Stimulated activated naive CD8-positive, alpha-beta T cell treated with anti-CD3 and anti-CD28 coated beads, Interleukin-15, amount 100 ng/mL, for 72 hours (primary cell): ENCODE measurements at places on chromosomes 7 and 10.
A peak's percentile ranks its signal among the peaks of the same experiment; 100 is the strongest.

DNA sequence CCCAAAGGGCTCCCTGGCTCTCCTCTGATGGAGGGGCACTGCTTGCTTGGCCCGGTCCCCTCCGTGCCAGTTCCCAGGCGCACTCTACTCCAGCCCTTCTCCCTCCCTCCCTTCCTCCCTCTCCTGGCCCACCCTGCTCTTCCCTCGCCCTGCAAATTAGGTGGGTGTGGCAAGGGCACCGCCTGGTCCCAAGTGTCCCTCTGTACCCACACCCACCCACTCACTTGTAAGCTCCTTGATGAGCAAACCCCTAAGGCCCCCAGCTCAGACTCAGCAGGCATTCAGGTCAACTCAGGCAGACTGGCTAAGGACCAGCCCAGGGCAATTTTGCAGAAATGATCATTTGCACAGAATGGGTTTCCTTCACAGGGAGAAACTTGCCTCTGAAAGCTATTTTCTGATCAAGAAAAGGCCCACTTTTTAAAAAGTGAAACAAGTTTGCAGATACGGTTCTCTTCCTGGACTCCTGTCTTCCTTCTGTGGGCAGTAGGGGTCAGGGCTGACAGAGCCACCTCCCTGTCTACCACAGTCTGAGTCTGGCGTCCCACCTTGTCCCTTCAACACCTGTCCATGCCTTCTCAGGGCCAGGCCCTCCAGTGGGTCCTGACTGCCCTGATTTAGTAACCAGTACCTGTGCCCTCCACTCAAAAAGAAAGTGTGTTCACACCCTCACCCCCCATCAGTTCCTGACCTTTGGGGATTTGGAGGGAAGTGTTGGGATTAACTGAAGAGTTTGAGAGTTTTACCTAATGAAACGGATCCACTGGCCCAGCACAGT is 28.3 kb downstream of the C10orf71 start:
- DNase-seq, result no peak

DNA sequence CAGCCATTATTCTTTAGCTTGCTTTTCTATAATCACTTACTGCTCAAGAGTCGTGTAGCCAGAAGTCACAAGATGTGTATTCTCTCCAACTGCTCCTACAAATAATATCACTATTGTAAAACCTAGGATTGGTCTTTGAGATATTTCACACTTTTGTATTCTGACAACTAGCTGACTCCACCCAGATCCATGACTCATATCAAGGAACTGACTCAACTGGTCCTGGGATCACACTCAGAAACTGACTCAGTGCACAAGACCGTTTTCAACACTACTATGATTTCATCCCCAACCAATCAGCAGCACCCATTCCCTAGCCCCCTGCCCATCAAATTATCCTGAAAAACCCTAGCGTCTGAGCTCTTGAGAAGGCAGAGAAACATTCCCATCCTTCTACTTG is 56.5 kb upstream of the ORC5 start:
- no peak for DNase-seq

DNA sequence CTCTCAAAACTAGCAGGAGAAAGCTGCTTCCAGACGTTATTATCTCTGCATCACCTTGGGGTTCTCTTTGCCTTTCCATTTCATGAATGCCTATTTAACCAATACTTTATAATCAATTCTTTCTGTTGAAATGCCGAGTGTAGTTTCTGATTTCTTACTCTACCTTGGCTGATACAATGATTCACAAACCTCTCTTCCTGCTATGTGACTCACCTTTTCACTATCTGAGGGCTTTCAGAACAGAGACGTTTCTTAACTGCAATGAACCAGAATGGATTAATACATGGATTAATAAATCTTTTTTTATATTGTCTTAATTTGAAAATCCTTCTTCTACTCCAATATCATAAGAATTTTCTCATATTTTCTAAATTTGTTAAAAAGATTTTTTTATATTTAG is 46.4 kb upstream of the ZNF746 start:
- DNase-seq, result no peak

GRCh38 chr7:17408245-17408903 is 109.9 kb downstream of the AHR start:
- no peak for DNase-seq

- DNase-seq, result no peak
These were observed 51.1 kb downstream of the GPAM start for GRCh38 chr10:112132435-112132834.

DNA sequence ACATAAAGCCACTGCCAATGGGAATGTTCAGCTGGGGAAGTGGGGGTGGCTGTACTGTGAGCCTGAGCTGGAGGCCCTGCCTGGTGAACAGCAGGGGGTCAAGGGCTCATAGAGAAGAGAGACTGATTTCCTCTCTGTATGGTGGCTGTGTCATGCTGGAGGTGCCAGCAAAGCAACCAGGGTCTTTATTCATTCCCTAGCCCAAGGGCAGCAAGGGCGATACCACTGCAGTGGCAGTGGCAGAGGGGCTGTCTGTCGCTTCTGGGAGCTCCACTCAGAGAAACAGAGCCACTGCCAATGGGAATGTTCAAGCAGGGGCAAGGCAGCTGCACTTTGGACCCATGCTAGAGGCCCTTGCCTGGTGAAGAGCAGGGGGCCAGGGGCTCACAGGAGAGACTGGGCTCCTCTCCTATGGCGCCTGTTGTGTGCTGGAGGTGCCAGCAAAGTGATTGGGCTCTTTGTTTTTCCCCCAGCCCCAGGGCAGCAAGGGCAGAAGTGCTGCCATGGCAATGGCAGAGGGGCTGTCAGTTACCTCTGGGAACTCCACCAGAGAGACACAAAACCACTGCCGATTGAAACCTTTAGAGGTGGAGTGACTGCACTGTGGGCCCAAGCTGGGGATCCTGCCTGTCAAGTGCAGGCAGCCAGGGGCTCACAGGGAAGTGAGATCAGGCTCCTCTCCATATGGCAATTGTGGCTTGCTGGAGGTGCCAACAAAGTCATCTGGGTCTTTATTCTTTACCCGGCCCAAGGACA is 545.1 kb downstream of the SH2D4B start:
- DNase-seq, result no peak

DNA sequence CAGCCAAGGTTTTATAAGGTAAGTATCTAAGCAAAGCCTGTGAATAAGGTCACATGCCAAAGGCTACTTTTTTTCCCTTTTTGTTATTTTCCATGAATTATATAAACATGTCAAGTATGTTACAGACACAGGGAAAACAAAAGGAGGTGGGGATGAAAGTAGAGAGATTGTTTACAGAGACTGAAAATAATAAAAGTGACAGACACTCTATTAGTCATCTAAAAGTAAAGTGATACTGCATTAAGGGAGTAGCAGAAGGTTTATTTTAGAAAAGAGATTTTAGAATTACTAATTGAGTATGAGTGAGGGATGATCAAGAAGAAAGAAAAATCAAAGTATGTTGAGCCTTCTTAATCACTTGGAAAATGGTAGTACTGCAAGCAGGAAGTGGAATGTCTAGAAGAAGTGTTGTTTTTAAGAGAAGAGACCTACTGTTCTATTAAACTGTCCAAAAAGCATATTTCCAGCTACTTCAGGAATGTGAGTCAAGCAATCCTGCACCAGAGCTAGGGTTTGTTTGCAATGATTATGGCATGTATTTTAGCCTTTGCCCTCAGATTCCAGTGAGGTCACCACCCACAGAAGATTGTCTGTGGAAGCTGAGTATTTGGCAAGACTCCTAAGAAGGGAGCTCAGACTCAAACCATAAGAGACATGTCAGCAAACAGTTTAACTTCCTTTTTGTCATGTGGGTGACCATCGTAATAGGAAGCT is 177.9 kb upstream of the PLXDC2 start:
- DNase-seq, result no peak

GRCh38 chr7:68438016-68438415 is 1160.3 kb upstream of the AUTS2 start:
- no peak for DNase-seq

GRCh38 chr10:31381766-31382316 is 62.8 kb downstream of the ZEB1 start:
- no peak for DNase-seq

- DNase-seq, result no peak
These were observed 48.1 kb downstream of the GNAI1 start for GRCh38 chr7:80182630-80183276.

DNA sequence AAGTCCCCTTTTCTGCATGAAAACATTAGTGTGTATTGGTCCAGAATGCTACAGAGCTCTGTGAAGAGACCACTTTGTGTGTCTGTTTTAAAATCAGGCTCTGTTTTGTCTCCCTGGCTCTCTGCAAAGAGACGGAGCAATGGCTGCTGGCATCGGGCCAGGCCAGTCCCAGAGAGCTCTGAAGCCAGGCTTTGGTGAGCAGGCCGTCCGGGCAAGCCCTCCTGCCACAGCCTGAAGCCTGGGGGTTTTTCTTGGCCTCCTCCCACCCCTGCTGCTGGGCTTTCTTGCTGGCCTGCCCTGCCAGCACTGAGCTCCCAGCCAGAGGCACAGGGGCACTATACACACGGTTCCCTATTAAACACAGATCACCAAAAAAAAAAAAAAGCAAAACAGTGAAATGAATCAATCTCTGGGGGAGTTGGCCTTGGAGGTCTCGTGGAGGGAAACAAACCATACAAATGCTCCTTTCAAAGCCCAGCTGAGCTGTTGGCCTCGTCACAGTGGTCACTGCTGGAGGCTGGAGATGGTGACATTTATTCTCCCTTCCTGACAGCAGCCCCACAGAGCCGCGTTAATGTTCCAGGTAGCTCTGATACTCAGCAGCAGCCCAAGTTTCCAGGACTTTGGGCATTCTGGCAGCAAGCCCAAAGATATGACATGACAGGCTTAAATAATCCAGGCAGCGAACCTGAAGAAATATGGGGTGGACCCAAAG is 237.2 kb downstream of the TCF7L2 start:
- no peak for DNase-seq

DNA sequence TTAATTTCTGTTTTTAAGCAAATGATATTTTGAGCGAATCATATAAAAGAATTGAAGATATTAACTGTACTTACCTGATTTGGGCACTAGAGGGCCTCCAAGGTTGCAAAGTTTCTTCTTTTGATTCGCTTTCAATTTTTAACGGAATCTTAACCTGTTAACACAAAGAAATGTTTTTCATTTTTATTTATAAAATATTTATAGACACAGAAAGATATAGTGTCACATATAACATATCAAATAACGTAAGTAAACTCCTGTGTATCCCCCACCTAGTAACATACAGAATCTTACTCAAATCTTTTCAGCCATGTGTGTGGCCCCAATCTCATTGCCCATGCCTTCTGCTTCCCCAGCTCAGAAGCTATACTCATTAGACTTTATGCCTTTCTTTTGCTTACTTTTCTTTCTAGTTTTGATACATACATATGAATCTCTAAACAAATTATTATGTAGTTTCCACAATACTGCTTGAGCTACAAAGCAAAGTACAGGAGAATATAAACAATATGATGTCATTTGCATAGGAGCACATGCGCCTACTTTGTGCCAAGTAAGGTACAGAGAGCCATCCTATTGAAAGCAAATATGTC is 49.5 kb upstream of the ZPBP start:
- no peak for DNase-seq

DNA sequence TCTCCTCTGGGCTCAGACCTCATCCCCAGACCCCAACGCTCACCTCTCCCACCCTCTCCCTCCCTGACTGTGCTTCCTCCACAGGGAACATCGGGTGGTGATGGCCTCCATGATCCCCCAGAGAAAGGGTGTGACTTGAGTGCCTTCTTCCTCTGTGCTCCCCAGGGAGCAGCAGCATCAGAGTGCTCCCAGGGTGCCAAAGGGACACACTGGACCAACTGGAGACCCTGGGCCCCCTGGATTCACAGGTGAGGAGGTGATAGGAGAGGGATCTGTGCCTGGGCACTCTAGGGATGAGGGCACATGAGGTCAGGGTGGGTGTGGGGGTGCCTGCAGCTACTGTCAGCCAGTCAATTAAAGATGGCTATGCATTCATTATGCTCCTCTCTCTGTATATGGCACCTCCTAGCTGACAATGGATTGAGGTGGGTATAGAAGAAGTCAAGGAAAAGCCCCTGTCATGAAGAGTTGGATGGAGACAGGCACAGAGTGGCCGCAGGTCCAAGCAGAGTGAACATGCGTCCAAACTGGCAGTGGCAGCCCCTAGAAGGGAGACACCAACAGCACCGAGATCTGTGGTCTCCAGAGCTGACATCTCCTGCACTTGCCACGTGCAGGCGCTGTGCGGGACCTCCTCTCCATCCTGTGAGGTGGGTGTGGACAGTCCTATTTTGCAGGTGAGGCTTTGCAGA is 15.5 kb upstream of the VOPP1 start:
- DNase-seq, result no peak

- no peak for DNase-seq
These were observed 243.9 kb upstream of the TCERG1L start for GRCh38 chr10:131555406-131555805.

- DNase-seq, result no peak
These were observed 1.6 kb downstream of the VSTM4 start for GRCh38 chr10:49113741-49114141.

- peak; percentile 52 for DNase-seq
These were observed 59.1 kb downstream of the STK32C start for GRCh38 chr10:132248455-132249225.

DNA sequence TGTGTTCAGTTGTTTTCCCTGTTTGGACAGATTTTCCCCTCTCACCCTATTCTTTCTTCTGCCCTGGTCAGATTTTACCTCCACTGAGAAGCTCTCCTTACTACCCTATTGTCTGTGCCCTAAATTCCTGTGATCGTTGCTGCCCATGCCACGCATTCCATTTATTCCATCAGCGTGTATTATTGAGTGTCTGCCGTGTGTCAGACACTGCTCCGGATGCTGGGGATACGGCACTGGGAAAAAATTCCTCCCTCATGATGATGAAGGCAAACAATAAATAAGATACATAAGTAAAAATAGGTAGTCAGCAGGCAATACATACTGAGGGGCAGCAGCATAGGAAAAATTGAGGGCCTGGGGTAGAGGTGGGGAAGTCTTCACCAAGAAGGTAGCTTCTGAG is 86.8 kb downstream of the FANK1 start:
- no peak for DNase-seq

DNA sequence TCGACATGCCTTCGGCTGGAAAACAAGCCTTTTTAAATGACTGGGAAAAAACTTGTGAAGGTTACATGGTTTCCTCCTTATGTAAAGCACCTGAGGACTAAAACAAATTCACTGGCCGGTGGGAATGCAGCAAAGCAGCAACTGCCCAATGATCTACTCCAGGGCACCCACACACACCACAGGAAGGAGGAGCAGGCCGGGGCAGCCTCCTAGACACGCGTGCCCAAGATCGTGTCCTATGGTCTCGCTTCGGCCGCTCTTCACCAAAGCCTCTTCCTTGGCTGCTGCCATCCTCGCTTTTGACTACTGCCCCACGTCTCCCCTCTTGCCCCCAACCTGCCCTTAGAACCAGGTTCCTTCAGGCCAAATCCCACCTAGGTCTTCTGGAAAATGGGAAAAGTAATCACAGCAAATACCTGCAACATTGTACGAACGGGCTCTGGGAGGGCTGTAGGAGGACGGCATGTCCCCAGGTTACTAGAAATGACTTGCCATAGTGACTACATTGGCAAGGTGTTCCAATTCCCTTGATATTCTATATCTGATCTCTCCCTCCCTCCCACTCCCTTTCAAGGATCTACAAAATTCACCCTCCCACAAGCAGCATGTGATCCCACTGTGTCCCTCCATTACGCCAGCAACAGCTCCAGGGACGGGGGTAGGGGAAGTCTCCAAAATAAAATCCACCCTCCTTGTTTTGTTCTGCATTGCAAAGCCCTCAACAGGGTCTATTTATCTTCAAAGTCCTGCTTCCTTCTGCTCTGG is 84.9 kb downstream of the RNF216 start:
- DNase-seq, result no peak

GRCh38 chr7:43585562-43585961 is 2.7 kb downstream of the STK17A start:
- DNase-seq, result no peak

- no peak for DNase-seq
These were observed 83.2 kb downstream of the HECTD2 start for GRCh38 chr10:91493313-91493712.
